ENCODE measurements at places on chromosomes 16 and 17.

GRCh38 chr16:48378836-48379235, 6.4 kb downstream of the SIAH1 start:
- DNase-seq, result no peak

- DNase-seq, result peak; percentile 91
Measured at GRCh38 chr16:11033629-11034420, 89.5 kb downstream of the CLEC16A start.

DNA sequence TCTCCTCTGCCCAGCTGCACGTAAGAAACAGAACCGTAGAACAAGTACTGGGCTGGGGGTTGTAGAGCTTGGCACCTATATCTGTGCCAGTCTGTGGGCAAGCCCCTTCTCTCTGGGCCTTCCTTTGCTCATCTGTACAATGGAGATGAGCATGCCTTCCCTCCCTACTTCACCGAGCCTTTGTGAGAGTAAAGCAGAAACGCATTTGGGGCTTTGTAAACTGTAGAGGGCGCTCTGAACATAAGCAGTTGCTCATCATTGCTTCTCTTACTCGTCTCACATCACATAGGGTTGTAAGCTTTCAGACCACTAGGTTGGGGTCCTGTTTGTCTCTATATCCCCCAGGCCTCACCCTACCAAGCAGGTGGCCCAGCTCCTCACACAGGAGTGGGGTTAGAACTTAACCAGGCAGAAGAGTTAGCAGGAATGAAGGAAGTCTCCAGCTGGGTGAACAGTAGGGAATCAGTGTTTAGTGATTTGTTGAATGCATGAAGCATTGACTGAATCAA, 15.1 kb downstream of the SAMD14 start:
- DNase-seq, result peak; percentile 82

DNA sequence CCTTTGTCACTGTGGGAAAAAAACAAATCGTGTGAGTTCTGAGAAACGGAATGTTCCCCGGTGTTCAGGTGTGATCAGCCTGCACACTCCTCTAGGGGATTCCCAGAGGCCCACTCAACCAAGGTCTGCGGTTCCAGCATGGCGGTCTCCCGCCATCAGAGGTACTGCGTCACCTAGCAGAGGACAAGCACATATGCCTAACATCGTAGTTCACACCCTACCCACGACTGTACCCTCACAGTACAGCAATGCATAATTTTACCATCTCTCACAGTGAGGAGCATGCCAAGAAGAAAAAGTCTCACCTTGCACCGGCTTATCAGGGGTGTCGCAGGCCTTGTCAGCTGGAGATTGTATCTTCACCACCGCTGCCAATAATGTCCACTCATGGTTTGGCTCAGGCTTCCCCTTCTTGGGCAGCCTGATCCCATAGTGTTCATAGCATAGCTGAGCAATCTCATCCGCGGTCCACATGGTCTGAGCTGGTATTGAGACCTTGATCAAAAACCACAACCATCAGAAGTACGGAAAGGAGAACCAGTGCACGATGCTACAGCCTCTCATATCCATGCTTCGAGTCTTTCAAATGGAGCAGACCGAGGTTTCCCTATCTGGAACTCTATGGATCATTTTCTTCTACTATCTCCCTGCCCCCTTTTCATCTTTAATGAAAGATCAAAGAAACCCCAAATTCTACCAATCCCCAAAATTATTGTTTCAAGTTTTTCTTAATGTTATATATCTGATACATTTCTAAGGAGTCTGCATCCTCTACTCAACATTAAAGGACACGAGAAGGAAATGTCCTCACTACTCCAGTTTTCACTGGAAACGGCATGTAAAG, 2.5 kb downstream of the ADAT1 start:
- no peak for DNase-seq

DNA sequence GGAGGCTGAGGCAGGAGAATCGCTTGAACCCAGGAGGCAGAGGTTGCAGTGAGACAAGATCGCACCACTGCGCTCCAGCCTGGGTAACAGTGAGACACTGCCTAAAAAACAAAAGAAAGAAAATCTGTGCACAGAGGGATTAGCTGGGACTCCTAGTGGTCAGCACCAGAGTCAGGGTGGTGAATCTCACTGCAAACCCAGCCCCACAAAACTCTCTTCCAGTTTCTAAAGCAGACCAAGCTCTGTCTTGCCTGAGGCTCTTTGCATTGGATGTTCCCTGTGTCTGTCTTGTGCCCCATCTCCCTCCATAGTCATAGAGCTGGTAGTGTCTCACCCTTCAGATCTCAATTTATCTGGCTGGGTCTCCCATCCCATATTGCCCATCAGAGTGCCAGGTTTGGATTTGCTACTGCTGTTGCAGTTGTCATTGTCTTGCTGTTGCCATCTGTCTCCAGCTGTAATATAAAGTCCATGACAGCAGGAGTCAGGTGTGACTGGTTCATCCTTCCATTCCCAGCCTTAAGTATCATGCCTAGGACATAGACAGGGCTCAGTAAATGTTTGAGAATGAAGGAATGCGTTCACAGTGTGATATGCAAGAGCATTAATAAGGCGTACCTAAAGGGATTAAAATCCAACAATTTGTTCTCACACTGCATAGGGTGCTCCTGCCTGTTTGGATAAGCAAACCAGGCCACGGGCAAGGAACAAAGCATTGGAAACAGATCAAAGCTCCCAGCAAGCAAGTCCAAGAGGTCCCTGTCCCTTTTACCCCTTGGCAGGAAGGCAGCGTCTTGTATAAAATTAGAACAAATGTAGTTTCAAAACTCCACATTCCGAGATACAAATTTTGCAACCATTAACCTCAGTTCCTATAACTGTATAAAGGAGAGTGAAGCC, 614.6 kb upstream of the CDH5 start:
- no peak for DNase-seq

DNA sequence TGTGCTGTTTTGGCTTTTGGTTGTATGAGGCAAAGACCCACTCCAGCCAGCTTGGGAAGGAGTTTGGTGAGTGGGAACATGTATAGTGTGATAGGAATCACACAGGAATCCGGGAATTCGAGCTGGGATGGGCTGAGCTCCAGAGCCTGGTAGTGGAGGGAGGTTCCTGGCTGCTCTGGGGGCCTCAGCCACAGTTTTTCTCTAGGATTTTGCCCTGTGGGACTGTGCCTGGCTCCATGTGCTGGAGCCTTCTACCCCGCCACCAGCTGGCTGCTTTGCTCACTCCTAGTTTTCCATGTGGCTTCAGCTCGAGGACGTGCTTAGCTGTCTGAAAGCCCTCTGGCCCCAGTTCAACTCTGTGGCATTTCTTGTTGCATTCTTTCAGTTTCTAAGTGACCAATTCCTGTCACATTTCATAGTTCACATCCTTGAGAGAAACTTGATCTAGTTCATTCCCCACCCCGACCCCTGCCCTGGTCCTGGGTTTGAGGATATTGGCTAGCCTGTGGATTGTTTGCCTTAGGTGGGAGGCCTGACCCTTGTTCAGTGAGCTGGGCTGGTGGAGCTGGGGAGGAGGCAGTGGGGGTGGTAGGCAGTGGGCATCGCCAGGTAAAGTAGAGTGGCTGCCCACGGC, 5.0 kb downstream of the SEC14L1 start:
- peak; percentile 88 for DNase-seq

DNA sequence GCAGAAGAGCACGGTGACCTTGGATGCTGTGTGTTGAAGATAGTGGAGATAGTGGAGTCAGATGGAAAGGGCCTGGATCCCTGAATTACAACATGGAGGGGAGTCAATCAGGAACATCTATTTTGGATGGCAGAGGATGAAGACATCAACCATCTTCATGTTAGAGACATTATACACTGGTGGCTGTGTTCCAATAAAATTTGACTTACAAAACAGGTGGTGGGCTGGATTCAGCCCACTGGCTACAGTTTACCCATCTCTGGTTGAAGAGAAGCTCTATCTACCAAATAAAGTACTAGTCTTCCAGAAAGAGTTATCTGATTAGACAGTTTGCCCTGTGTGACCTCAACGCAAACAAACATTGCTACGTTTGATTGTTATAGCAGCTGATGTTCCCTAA, 247.2 kb downstream of the XYLT1 start:
- DNase-seq, result no peak

- DNase-seq, result no peak
Measured at GRCh38 chr17:64156670-64157069, 26.7 kb upstream of the ERN1 start.

DNA sequence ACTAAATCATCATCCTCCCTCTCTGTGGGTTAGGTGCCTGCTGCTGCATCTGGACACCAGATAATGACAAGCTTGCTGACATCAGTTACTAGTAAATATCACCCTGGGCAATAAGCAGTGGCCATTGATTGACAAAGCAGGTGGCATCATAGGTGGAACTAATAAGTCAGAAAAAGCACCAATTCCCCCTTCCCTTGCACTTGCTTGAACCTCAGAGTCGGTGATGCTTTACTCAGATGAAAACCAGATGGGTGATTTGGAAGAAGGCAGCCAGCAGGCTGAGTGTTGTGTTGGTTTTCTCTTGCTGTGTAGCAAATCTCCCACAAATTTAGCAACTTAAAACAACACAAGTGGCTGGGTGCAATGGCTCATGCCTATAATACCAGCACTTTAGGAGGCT, 146.9 kb upstream of the NOL11 start:
- no peak for DNase-seq

GRCh38 chr17:31627960-31628359, 231.1 kb downstream of the COPRS start:
- DNase-seq, result peak; percentile 88

DNA sequence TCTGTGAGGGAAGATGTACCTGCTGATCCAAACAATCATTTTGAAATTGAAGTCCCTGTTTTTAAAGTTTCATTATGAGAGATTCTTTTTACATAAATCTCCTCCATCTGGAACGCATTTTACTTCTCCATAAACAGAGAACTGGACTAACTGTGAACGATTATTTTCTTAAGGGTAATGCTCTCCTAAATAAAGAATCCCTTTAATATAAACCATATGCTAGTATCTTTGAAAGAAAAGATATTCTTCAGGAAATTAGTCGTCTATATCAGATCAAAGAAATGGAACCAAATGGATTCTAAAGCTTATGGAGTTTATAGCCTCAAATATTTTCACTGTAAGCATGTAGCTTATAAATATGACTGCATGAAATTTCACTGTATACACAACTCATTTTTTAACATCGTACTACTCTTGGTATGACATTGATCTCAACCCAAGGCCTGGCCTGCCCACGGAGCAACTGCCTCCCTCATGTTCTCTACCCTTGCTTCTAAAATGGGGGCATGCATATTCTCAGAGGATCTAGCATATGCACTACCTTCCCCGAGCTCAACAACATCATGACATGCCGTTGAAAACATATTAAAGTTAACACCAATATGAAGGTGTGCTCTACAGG, 66.4 kb downstream of the MYH10 start:
- no peak for DNase-seq

GRCh38 chr17:78935419-78936323, 10.5 kb upstream of the TIMP2 start:
- DNase-seq, result peak; percentile 98

GRCh38 chr17:71933306-71933705, 187.5 kb upstream of the SOX9 start:
- DNase-seq, result no peak

- no peak for DNase-seq
Measured at GRCh38 chr17:68457168-68457538, at the start of gene WIPI1. TSS of gene WIPI1 (minus strand) at chr17:68457496. CDS start at chr17:68457421, 75 bp downstream.

DNA sequence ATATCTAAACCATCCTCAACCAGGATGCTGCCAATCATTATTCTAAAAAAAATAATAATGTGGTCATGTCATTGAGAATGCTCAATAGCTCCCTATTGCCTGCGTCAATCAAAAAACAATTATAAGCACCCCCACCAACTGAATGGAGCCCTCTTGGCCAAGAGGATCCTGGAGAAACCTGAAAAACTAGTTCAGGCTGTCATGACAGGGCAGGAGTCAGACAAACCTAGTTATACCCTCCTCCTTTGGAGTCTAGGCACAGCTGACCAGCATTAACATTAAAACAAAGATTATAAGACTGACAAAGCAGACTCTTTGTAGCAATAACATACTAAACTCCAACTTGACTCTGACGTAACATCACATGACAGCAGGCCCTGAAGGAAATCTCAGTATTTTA, 119.2 kb upstream of the CCL2 start:
- no peak for DNase-seq

DNA sequence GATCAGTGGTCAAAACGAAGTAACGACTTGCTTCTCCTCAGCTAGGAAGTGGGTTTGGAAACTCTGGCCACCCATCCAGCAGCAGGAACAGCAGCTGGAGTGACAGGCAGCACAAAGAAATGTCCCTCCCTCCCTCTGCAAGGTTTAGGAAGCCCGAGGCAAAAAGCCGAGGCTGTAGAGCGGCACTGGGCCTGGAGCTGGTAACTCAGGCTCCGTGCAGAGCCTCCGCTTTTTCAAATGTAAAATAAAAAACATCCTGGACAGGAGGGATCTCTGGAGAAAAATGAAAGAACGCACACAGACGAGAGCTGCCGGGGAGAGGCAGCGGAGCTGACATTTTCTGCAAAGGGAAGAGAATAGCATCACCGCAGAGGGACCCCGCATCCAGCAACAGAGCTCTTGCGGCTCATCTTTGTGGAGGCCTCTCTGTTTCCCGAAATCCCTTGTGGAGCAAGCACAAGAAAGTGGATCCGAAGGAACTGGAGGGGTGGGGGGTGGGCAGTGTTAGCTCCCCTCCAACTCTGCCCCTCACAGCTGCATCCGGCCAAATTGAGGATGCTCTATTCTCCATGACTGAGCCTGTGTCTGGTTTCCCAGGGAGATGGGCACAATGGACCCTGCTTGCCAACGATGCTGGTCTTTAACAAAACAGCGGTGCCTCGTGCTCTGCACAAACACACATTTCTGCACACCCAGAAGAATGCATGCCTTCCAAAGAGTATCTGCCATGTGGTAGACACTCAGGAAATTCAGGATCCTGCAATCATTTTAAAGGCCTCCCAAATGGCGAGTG, 335.5 kb upstream of the ZFHX3 start:
- DNase-seq, result no peak

DNA sequence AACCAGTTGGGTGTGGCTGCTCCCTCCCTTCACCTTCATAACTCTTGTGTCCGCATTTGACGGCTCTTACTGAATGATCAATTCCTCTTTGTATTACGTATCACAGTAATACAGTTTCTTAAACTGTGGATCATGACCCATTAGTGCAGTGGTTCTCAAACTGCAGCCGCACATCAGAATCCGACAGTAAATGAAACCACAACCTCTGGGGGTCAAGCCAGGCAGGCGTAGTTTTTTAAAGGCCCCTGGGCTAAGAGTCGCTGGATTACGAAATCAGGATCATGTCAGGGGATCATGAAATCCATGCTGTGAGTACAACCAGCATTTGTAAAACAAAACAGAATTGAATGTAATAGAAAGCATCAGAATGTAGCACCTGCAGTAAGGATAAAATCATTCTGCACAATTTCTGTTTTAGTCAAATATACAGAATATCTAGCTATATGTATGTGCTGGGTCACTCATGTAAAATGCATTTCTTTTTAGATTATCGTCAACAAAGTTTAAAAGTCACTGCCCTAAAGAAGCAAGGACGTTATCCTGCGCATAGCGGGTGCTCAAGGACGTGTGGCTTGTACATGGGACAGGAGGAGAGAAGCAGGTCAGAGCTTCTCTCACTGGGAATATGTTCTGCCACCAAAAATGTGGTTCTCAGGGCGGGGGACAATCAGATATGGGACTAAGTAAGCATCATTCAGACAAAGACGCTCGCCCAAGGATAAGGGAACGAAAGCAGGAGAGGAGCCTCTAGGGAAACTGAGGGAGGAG, 113.1 kb downstream of the ZFHX3 start:
- DNase-seq, result peak; percentile 72
